ENCODE measurements at places on chromosomes 7 and 10.
A peak's percentile ranks its signal among the peaks of the same experiment; 100 is the strongest.

- DNase-seq: no peak
Measured at GRCh38 chr10:103458720-103459119, at the start of gene CALHM1. TSS of gene CALHM1 (minus strand) at chr10:103458900. CDS start at chr10:103458751, 149 bp downstream.

DNA sequence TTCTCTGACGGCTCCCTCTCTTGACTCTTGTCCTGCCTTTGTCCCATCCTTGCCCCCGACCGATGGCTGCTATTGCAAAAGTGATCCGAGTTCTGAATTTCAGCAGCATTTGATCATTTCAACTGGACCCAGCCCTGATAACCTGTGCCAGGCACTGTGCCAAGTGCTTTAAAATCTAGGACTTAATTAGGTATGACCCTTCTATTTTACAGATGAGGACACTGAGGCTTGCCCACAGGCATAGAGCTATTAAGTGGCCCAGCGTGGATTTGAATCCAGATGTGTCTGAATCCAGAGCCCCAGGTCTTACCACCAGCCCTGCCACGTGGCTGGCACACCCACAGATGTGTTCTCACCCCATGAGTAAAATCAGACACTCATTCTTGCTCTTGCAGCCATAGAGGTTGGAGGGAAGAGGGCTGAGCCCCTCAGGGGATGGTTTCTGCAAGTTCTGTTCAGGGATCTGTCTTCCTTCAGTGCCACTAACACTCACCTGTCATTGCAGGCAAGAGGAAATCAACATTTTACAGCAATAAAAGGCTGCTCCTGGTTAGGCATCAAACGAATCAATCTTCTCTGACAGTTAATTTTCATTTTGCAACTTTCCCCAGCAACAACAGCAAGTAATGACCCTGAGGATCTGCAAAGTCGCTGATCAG is 101.2 kb downstream of the GRID1 start:
- no peak for DNase-seq

- DNase-seq: no peak
Measured at GRCh38 chr7:158028971-158029370, 558.7 kb downstream of the PTPRN2 start.

- no peak for DNase-seq
Measured at GRCh38 chr7:74604326-74605020, 53.0 kb upstream of the GTF2I start.

GRCh38 chr7:127903892-127904669 is 127.2 kb downstream of the LRRC4 start:
- DNase-seq: no peak

- DNase-seq: peak; percentile 26
Measured at GRCh38 chr7:27606270-27607209, 56.1 kb downstream of the HIBADH start.

- peak; percentile 80 for DNase-seq
Measured at GRCh38 chr7:134649226-134649775, 2.6 kb downstream of the BPGM start.

- peak; percentile 60 for DNase-seq
Measured at GRCh38 chr10:123043409-123043925, 34.7 kb downstream of the ACADSB start.

GRCh38 chr10:73494213-73494612 is 1.6 kb downstream of the PPP3CB start:
- no peak for DNase-seq

GRCh38 chr10:30915146-30915545 is 116.5 kb downstream of the ZNF438 start:
- DNase-seq: peak; percentile 63

DNA sequence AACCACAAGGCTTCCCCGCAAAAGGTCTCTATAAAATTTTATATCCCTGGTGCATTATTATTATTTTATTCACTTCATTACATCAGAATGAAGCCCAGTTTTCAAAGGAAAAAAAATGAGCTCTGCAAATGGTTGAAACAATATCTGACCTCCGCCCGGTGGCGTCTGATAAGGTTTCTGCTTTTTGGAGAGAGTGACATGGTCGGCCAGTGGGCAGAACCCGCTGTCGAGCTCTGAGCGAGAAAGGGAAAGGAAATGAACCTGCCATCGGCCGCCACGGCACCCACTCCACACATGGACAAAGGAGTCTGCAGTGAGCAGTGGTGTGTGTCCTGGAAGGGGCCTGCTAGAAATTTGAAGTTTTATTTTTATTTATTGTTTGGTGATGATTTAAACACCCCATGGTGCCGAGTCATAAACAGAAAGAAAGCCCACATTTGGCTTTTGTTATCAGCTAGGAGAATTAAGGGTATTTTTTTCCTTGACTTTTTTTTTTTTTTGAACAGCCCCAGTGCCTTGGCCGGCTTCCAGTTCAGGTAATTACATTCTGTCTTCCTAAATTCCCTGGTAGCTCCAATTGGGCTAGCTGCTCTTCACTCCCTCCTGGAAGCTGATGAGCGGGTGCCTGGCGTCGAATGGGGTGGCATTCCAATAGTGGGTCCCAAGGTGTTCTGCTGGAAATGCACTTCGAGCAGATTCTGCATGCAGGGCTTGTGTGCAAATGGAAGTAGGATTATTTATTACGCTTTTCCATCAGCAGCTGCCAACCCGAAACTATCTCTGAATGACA is 149.4 kb upstream of the MKI67 start:
- DNase-seq: no peak

GRCh38 chr10:104816501-104816900 is 175.4 kb downstream of the SORCS3 start:
- no peak for DNase-seq

- DNase-seq: no peak
Measured at GRCh38 chr10:68137171-68137570, 27.9 kb downstream of the MYPN start.

DNA sequence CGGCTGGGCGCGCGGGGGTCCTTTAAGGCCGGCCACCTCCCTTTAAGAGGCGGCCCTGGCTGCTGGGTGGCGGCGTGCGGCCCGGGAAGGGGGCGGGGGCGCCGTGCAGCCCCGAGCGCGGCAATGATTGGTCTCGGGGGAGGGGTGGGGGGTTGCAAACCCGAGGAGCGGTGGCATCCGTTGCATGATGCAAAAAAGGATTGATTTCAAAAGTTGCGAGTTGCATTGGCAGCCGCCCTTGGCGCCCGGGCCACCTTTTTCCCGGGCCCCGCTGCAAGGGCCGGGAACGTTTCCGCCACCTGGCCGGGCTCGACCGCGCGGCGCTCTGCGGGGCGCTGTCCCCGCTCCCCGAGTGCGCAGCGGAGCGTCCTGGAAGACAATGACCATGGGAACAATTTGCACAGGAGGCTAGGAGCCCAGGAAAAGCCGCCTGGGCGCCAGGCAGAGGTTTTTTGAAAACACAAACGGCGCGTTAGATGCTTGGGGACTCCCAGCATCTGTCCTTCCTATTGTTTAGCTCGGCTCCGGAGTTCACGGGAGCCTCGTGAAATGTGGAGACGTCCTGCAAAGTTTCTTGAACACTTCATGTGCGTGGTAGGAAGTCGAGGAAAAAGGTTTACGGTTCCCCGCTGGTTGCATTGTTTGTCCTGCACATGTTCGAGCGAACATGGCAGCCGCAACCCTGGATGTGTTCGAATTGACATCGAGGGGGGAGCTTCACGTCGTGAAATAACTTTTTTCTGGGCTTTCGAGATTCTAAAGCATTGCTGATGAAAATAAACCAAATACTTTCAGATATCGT is at the start of gene SEPHS1:
SEPHS1 (minus strand) TSS at position 78 of the 802 bp plus-strand sequence. CDS start 3,343 bp downstream, outside the sequence.
- DNase-seq: peak; percentile 51

DNA sequence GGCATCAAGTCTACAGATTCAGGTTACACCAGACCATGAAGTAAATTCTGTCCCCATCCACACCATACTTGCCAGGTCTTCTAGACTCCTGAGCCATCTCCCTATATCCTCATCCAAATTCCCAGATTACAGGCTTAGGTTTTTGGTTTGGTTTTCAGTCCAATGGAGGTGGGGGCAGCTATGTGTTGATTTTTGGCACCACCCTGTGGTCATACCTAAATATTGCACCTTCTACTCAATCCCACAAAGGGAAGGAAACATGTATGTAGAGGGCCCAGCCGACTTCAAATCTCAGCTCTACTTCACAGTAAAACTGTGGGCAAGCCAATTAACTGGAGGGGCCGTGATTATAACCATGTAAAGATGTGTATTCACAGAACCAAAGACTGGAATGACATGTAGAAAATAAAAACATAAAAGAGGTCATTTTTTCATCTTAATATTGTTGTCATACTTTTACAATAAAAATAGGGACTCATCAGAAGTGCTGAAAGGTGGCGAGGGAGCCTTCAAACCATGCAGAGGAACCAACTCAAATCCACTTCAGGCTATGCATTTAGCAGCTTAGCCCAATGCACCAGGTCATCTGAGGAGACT is 19.8 kb downstream of the ERCC6 start:
- DNase-seq: peak; percentile 46

DNA sequence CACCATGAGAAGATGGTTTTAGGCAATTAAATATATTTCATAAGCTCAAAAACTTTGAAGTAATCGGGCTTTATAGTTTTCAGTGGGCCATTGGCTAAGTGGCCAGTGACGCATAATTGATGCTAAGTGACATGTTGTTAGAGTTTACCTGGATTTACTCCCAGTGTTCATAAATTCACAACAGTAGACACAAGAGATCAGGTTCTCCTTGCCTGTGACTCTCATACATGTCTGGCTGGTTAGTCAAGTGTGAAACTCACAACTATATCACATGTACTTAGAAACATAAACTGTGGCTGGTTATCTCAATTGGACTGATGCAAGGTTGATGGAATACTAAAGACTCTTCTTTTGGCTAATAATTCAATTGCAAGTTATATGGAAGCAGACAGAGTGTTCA is 26.2 kb downstream of the ASB15 start:
- no peak for DNase-seq

DNA sequence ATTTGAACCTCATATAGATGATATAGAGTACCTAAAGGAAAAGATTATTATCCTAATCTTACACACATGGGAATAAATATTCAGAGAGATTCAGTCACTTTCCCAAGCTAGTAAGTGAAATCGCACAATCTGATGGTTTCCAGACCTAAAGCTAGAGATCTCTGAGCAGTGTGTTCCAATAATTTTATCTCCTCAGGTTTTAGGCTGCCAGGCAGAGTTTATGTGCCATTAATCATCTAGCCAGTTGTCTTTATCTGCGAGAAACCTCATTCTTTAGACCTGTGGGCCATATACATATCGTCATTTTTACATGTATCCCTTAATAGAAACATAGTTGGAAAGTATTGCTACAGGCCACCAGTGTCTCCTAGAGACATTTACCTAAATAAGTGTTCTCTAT is 647.2 kb upstream of the STEAP1 start:
- DNase-seq: no peak

DNA sequence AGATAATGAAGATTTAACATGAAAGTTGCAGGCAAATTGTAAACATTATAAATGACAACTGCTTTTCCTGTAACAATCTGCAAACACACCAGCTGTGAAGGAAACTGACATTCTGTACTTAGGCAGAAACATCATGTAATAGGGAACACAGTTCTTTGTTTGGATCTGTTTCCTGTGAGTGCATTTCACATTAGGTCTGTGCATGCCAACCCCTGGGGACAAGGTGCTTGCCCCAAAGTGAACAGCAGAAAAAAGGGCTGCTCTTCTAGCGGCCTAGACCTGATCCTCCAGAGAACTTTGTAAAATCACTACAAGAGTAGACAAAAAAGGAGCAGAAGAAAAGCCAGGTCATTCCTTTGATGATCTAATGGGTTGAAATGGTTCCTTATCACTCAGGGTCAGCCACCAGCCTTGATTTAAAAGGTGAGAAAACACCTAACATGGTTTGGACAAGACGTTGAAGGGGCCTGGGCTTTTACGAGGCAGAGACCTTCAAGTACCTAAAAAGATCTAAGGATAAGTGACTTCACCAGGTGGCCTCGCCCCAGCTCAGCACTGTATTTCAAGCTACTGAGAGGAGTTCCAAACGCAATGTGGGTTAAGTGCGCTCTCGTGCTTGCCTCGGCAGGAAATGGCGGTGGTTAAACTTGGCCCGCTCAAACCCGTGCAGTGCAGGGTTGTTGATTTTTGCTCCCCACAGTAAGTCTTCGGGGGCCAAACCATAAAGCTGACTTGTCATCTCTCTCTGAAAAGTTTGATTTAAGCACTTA is 249.7 kb downstream of the CREB5 start:
- no peak for DNase-seq

GRCh38 chr10:49512121-49512809 is 26.7 kb downstream of the ERCC6 start:
- DNase-seq: peak; percentile 53

DNA sequence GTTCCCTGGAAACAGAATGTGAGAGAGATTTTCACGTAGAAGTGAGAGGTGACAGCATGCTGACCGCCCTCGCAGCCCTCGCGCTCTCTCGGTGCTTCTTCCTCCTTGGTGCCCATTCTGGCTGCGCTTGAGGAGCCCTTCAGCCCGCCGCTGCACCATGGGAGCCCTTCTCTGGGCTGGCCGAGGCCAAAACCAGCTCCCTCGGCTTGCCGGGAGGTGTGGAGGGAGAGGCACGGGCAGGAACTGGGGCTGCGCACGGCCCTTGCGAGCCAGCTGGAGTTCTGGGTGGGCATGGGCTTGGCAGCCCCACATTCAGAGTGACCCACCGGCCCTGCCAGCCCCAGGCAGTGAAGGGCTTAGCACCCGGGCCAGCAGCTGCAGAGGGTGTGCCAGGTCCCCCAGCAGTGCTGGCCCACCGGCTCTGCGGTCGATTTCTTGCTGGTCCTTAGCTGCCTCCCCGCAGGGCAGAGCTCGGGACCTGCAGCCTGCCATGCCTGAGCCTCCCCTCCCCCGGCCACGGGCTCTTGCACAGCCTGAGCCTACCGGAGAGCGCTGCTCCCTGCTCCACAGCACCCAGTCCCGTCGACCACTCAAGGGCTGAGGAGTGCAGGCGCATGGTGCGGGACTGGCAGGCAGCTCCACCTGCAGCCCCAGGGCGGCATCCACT is 888.7 kb upstream of the ZWINT start:
- no peak for DNase-seq

Measured in amniotic epithelial cell (primary cell).